ENCODE measurements at places on chromosomes 12 and 14. TPM values are rescaled to one million over a fixed set of nuclear protein-coding genes. Genes with fewer than 3 reads are reported as not detected.

CTSG gene
- not detected for total RNA-seq

SMIM41 gene
- total RNA-seq: not detected

GRCh38 chr14:83873669-83874068 lies 1656.3 kb upstream of the FLRT2 start:
- H3K4me3 ChIP-seq: no peak overlapping the region
- H3K4me1 ChIP-seq: no peaks in the 10 kb centered on the region
- no peaks in the 10 kb centered on the region for H3K36me3 ChIP-seq
- no peak for DNase-seq
- no peaks in the 10 kb centered on the region for H3K27me3 ChIP-seq
- H3K27ac ChIP-seq: no peak overlapping the region

DNA sequence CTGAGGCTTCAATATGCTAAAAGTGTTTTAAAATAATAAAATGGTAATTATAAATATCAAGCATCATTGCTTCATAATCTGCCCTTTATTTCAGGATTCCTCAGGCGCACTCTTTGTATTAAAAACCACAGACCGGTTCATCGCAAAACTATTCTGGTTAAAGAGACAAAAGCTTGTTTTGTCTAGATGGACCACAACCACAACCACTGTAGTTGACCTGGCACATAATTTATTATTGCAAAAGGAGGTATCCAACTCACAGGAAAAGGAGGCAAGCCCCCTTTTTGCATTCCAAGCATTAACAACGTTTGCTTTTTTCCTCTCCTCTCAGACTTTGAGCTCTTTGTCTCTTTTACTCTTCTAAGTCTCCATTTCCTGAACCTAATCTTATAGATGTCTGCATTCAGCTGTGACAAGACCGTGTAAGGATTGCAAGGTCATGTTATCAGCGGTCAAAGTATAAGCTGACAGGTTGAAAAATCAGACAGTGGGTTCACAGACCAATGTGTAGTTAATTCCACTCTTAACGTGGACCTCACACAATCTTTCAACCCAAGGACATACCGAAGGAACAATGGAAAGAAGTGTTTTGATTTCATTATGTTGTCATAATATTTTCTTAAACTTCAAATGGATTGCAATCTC lies 1057.6 kb downstream of the GALC start:
- no peak overlapping the region for H3K27ac ChIP-seq
- H3K27me3 ChIP-seq: no peaks in the 10 kb centered on the region
- H3K36me3 ChIP-seq: no peaks in the 10 kb centered on the region
- DNase-seq: no peak
- no peaks in the 10 kb centered on the region for H3K4me1 ChIP-seq
- H3K4me3 ChIP-seq: no peak overlapping the region

GRCh38 chr14:93893661-93894261 lies 33.4 kb upstream of the FAM181A start:
- H3K36me3 ChIP-seq: no peaks in the 10 kb centered on the region
- no peak for DNase-seq
- H3K4me1 ChIP-seq: no peaks in the 10 kb centered on the region
- no peak overlapping the region for H3K27ac ChIP-seq
- H3K4me3 ChIP-seq: no peak overlapping the region
